ENCODE measurements at places on chromosomes 7 and 10.

- no peak for DNase-seq
These were observed 9.9 kb downstream of the CNPY1 start for GRCh38 chr7:155536451-155536850.

DNA sequence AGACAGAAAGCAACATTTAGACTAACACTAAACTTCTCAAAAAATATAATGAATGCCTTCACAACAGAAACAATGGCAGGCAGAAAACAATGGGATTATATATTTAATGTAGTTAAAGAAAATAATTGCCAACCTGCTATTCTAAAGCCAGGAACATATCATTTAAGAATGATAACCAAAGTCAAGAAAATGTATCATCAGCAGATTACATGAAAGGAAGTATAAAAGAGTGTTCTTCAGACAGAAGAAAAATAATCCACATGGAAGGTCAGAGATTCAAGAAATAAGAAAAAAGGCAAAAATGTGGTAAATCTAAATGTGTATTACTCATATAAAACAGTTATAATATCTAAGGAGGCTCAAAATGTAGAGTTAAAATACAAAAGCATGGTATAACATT is 98.1 kb downstream of the CYP26A1 start:
- DNase-seq, result no peak

DNA sequence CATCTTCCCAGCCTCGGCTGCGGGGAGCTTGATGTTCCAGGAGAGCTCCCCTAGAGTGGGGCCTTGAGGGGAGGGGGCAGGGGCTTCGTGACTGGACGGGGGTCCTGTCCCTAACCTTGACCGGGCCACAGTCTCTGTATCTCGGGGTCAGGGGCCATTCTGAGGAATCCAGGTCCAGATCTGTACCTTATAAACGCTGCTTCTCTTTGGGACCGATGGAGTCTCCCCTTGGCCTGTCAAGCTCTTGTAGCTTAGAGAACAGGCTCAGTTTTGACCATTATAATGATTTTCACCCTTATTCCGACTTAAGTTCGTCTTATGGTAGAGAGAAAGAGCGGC is 831 bp downstream of the ZKSCAN5 start:
- no peak for DNase-seq

DNA sequence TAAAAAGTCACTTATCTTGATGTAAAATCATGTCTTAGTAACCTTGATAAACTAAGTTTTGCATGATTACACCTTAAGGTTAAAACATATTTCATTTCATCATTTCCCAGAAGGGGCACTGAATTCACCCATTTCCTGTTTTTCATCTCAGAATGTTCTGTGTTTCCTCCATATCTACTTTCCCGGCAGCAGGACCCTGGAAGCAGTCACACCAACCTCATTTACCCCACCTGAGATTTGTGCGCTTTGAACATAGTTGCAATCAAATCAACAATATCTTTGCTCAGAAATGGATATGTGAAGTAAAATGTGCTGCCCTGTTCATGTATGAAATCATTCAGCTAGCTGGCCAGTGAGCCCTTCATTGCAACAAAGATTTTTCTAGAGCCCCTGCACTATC is 46.8 kb downstream of the IKZF1 start:
- no peak for DNase-seq

DNA sequence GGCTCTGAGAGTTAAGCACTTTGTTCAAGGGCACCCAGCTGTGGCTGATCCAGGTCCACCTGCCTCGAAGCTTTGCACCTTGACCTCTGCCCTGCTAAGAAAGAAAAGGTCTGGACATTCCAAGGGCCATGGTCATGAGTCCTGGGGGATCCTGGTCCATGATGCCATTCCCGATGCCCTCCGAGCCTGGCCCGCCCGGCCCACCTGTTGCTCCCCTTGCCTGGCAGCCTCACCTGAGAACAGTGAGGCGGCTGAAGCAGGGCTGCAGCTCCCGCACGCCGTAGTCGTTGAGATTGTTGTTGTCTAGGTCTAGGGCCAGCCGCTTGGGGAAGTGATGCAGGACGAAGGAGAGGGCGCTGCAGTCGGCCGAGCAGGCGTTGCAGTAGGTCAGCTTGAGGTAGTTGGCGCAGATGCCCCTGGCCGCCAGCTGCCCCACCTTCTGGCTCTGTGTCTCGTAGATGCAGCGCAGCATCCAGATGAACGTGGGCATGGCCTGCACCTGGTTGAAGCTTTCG is 27.5 kb downstream of the NOD1 start:
- no peak for DNase-seq

GRCh38 chr7:108358553-108358952 is 97.7 kb downstream of the NRCAM start:
- DNase-seq, result no peak

Data from GM19239 (cell line).